ENCODE measurements at places on chromosomes 4 and X.
A peak's percentile ranks its signal among the peaks of the same experiment; 100 is the strongest.

DNA sequence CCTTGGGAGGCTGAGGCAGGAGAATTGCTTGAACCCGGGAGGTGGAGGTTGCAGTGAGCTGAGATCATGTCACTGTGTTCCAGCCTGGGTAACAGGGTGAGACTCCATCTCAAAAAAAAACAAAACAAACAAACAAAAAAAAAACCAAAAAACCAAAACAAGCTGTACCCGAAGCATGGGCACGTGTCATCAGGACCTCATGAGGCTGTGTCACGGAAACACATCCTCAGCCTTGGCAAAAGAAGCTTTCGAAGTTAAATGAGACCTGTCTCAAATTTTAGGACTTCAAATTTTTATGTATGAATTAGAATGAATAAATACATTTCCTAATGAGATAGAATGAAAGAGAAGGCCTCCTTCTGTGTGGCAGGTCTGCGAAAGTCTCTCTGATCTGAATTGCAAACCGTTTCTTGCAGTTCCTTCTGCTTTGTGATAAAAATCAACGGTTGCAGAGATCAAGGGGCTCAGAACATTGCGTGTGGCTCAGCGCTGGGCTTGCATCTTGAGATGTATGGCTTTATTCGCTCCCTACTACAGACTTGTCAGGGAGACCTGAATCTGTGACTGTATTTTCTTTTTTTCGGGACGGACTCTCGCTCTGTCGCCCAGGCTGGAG, 19.5 kb upstream of the CRLF2 start:
- DNase-seq: no peak

DNA sequence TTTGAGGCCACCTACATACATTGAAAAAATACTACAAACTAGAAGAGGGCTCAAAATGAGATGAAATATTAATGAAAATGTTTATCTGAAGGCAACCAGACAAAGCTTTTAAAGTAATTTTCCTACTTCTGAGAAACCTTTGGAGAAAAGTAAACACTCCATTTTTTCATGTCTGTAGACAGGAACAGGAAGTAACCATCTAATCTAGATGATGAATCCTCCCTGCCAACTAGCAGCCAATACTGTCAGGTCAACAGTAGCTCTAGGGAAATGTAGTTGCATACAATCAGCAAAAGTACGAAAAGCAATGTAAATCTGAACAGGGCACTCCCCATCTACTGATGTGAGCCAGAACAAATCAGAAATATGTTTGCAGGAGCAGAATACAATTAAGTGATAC, 49.0 kb downstream of the AMMECR1 start:
- no peak for DNase-seq

DNA sequence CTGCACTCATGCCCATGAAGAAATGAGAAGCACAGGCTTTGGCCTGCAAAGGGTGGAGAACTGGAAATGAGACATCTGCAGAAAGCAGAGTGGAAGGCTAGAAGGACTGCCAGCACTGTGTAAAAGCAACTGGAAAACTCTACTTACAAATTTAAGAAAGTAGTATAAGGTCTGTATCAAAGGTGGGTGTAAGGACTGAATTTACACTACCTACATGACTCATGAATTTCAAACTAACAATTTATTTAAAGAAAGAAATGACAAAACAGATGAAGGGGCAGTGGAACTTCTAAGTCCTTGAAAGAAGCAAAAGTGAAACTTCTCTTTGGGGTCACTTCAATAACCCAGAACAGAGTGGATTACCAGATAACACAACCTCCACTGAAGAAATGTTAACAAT, 71.2 kb downstream of the SLC10A7 start:
- no peak for DNase-seq

- peak; percentile 35 for DNase-seq
Observed at GRCh38 chrX:23742174-23742696, 841 bp downstream of the ACOT9 start.

DNA sequence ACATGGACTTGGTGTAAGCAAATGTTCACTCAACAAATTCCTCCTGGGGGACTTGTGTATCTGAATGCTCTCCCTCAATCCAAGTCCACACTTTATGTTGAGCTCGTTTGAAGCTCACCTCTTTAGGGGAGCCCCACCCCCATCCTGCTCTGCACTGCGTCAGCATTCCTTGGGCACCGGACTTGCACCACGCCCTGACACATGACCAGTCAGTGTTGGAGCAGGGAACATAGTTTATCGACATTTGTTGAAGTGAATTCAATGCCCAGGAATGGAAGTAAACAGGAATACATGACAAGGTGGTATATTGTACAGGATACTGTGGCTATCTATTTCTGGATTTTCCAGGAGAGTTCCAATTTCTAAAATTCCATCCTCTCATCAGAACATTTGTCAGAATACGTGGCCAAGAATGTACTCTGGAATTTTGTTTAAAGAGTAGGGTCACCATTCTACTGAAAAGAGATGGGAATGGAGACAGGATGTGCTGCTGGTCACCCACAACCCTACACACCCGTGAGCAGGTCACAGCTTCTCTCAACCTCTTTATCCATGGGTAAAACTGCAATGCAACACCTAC, 60.0 kb upstream of the LNX1 start:
- DNase-seq: no peak

- no peak for DNase-seq
Observed at GRCh38 chrX:133353233-133353632, 62.1 kb downstream of the GPC4 start.

DNA sequence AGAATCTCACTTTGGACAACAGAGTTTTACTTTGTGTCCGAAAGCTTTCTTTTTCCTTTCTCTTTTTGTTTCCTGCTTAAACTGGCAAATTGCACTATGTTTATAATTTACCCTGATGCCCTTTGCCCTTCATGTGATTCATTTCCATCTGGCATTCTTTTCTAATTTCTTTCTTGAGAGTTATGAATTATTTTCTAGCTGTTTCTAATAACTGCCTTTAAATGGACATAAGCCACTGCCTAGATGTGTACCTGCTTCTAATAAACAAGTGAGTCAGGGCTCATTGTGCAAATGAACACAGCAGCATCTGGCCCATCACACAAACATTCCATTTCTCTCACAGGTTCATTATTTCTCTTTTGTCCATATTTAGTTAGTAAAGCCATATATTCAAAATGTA, 242.3 kb upstream of the GPRIN3 start:
- no peak for DNase-seq

GRCh38 chrX:78476701-78477100, 149.3 kb upstream of the CYSLTR1 start:
- DNase-seq: no peak

DNA sequence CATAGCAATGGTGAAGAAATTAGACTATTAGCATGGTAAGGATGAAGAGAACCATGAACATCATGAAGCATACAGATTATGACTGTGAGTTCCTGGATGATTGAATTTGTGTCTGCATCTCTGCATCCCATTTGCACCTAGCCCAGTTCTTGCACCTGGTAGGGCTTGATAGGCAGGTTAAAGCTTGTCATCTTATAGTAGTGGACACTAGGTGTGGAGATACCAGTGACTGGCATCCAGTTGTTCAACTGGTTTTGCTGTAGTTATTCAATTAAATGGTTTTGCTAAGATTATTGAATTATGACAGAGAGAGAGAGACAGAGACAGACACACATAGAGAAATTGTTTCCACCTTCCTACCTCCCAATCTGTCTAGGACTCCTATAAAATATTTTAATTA, 5.0 kb downstream of the ADH7 start:
- DNase-seq: no peak

- DNase-seq: no peak
Observed at GRCh38 chrX:123422875-123423274, 238.8 kb downstream of the GRIA3 start.

- DNase-seq: no peak
Observed at GRCh38 chrX:112759966-112760365, 80.2 kb upstream of the LHFPL1 start.

DNA sequence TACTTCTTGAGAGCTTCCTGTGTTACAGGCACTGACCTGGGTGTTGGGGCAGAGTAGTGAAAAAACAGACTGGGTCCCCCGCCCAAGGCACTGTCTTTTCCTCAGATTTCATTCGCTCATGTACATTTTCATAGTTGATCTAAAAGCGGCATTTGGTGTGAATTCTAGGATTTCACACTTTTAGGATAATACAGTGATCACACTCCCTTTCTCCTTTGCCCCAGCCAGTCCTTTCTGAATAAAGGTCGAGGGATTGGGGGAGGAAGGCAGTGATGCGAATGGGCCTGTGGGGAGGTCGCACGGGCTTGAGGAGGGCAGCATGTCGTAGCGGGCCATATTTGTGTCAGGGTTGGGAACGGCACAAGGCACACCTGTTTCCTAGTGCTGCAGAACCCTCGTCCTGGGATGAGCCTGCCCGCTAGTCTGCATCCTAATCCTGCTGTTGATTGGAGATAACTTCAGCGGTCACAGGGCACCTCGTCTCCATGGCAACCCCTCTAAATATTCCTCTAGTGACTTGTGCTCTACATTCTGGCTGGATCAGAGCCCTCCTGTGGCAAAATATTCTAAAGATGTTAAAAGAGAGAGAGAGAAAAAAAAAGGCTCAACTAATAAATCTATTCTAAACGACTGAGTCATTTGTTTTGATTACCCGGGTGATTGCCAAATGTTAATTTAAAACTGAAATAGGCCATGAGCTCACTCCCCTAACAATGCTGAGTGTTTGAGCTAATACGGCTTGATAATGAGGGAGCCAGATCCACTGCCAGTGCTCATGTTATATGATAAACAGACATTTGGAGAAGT, 21.8 kb downstream of the FHL1 start:
- no peak for DNase-seq

- DNase-seq: no peak
Observed at GRCh38 chr4:93529692-93530372, 298.7 kb upstream of the ATOH1 start.

DNA sequence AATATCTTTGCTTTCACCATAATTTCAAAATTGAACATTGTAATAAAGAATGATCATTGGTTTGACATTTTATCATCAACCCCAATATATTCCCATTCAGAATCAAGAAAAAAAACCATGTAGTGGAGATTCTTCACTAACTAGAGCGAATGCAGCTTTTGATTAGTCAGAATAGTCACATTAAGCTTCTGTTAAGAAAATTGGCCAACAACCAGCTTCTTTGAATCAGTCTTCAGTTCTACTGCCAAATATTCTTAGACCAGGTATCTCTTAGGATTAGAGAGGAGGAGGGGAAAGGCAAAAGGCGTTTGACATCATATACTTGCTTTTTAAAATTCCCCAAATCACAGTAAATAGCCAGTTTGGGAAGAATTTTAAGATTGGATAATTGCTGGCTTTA, 22.2 kb upstream of the TBC1D8B start:
- no peak for DNase-seq

DNA sequence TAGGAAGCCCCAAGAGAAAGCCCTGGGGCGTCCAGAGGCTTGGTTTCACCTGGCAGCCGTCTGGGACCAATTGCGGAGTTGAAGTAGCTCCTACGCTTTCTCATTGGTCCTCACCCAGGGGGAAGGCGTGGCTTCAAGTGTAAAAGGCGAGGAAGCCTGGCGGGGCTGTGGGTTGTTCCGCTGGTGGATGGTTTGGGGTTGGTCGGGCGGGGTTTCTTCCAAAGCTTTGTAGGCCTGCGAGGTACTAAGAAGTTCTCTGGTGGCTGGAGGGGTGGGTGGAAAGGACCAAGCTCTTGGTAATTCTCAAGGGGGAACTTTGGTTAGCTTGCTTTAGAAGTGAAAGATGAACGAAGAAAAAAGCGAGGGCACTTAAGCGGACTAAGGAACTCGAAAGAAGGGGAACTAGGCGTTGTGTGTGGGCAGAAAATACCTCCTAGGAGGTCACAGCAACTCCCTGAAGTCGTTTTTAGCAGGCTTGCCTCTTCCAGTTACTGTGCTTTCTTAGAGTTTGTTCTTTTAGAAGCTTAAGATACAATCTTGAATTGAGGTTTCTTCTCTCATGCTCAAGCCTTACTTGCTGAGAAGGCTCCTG, 36.6 kb downstream of the CCNG2 start:
- DNase-seq: peak; percentile 83

DNA sequence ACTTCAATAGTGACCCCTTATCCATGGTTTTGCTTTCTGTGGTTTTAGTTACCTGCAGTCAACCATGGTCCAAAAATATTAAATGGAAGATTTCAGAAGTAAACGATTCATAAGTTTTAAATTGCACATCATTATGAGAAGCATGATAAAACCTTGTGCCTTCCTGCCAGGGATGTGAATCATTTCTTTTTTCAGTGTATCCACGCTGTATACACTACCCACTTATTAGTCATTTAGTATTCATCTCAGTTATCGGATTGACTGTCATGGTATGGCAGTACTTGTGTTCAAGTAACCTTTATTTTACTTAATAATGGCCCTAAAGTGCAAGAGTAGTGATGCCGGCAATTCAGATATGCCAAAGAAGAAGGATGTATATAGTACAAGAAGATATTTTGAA, 37.7 kb upstream of the TASL start:
- no peak for DNase-seq

DNA sequence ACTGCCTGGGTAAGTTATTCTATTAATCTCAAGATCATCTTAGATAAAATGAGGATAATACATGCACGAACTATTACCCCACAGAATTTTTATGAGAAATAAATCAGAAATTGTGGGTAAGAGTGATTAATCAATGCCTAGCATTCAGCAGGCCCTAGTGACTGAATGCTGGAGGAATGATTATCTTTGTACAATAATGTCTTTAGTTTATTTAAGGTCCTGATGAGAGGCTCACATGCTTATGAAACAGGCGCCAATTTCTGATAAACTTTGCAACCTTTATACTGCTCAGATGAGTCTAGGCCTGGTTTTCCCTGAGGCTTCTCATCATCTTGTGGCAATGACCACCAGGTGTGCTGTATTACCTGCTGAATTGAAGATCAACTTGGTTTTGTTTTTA, 27.8 kb upstream of the BMP2K start:
- DNase-seq: no peak

- no peak for DNase-seq
Observed at GRCh38 chr4:43112139-43112538, 219.6 kb downstream of the GRXCR1 start.

GRCh38 chrX:153884136-153884535, 1.8 kb downstream of the L1CAM start:
- DNase-seq: no peak

DNA sequence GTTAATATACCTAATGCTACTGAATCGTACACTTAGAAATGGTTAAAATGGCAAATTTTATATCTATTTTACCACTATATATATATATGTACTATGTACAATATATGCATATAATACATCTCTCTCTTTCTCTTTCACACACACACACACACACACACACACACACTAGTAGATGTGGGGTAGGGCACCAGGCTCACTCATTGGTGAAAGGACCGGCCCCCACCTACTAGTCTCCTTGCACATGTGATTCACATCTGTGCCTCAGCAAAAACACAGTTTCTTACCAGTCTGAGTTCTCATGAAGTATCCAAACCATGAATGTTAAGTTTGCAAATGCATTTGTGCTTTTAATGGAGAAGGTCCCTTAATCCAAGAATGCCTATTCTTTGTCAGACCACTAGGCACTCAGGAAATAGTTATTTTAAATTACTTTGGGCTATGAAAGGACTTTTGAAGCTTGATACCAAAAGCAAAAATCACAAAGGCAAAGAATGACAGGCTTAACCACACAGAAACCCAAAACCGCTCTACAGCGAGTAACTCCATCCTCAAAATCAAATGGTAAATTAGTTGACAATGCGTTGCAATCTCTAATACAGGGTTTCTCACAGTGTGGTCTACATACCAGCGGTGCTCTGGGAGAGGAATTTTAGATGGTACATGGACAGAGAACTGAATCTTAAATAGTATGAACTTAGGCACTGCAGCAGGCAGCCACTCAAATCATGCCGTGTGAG, 5.8 kb downstream of the TSC22D3 start:
- DNase-seq: no peak
